ENCODE measurements at places on chromosomes 1 and 21.
A peak's percentile ranks its signal among the peaks of the same experiment; 100 is the strongest.

DNA sequence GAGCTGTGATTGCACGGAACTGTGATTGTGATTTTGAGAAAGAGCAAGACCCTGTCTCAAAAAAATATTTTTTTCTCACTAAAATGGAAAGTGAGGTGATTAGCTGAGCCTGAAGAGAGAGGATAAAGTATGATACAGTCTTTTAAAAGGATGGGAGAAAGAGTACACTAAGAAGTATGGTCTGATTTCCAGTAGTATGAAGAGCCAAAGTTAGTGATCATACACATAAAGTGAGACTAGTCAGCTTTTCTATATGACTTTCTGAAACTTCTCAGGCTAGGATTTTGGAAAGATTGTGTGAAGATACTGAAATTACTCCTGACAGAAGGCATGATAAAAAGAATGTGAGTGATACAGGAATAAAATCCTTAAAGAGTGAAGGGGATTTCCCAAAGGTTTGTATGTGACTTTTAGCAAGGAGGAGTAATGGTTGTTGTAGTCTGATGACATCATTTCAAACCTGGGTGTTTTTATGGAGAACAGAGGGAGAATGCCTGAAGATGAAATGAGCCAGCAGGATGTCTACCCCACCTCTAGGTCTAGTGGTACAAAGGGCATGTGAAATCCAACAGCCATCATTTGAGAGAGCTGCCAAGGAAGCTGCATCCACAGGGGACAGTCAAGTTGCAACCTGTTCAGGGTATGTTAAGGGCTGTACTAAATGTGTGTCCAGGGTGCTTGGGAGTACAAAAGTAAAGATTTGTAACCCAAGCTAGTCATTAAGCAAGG, 157.7 kb downstream of the PIK3R3 start:
- ATAC-seq, result no peak

DNA sequence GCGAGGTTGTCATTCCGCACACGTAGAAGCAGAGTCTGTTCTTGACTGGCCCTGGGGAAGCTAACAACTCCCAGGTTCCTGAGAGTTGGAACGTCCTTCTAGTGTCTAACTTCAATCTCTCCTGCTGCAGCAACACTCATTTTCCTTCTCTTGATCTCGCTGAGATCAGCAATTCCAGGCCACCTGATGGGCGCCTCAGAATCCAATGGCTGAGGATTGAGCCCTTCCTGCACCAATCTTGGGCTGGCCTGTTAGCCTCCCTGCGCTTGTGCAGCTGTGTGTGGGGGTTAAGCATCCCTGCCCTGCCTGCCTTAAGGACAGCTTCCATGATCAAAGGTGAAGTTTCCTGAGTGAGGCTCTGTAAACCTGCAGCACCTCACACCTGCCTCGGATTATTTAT, 87.9 kb downstream of the SYT2 start:
- no peak for ATAC-seq

DNA sequence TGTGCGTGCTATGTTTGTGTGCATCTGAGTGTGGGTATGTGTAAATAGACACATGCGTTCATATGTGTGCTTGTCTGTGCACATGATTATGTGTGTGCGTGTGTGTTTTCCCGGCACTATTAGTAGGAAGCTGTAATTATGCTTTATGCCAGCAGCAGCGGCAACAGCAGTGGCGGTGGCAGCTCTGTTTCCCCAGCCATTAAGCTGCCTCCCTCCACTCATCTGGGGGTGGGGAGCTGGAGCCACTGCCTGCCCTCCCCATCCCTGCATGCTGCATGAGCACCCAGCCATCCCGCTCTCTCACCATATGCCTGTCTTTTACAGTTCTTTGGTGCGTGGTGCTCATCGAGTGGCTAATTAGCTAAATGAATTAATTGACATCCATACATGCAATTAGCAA, 30.5 kb upstream of the ACOT11 start:
- no peak for ATAC-seq

- ATAC-seq, result no peak
Measured at GRCh38 chr1:21759182-21759581, 23.8 kb downstream of the USP48 start.

GRCh38 chr1:186143481-186143880, 231.6 kb downstream of the TPR start:
- no peak for ATAC-seq

- ATAC-seq, result no peak
Measured at GRCh38 chr1:31793586-31794285, 22.1 kb downstream of the SPOCD1 start.

DNA sequence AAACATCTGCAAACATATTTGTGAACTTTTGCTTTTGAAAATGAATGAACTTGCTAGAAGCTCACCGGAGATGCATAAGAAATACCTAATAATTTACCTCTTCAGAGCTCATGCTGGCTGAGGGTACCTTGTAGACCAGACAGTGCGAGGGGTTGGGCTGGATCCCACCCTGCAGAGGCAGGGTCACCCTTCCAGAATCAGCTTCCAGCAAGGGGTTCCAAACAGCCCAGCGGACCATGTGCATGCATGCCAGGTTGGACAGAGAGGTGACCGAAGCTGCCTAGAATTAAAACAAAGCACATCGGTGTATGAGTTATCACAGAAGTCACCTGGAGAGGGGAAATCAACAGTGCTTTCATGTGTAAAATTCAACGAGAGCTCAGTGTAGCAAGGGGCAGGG, 59.2 kb downstream of the NPHP4 start:
- no peak for ATAC-seq

GRCh38 chr1:207603777-207604176, 41.2 kb upstream of the CR1L start:
- no peak for ATAC-seq

- ATAC-seq, result no peak
Measured at GRCh38 chr1:206725109-206725963, 40.6 kb downstream of the MAPKAPK2 start.

- ATAC-seq, result no peak
Measured at GRCh38 chr1:91201694-91202093, 179.9 kb upstream of the ZNF644 start.

- ATAC-seq, result no peak
Measured at GRCh38 chr1:178954325-178954690, 71.4 kb upstream of the FAM20B start.

DNA sequence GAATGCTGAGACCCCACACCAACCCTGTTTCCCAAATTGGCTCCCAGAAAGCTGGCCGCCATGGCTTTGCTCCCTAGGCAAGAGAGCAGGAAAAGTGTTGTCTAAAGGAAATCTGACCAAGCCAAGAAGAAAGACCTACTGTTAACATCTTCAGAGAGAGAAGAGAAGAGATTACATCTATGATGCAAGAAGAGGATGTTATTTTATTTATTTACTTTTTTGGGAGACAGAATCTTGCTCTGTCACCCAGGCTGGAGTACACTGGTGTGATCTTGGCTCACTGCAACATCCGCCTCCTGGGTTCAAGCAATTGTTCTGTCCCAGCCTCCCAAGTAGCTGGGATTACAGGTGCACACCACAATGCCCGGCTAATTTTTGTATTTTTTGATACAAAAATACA, 21.7 kb downstream of the HMGN2 start:
- no peak for ATAC-seq

DNA sequence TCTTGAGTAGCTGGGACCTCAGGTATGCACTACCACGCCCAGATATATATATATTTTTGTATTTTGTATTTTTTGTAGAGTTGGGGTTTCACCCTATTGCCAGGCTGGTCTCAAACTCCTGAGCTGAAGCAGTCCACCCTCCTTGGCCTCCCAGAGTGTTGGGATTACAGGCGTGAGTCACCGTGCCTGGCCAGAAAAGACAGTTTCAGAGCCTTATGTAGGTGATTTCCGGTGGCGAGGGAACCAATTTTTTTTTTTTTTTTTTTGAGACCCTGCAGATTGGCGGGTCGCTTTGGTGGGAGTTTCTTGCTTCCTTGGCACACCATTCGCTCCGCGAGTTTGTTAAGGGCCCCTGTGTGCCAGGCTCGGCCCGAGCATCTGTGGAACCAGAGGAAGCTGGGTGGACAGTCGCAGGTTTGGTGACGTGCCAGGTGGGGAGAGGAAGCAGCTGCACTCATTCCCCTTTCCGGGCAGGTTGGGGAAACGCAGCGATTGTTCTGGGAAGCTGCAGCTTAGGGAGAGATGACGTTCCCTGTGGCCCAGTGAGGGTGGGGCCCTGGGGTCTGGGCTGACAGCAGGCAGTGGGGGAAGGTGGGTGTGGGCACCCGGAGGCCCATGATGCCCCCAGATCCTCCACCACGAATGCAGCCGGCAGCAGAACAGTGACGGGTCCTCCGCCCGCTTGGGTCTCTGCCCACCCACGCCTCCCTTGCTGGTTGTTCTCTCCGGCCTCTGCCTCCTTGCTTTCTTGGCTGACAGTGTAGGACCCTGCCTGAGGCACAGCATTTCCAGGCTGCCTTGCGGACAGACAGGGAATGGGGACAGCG, 25.1 kb downstream of the SPSB1 start:
- no peak for ATAC-seq

- ATAC-seq, result no peak
Measured at GRCh38 chr1:218529646-218530300, 184.6 kb downstream of the TGFB2 start.

DNA sequence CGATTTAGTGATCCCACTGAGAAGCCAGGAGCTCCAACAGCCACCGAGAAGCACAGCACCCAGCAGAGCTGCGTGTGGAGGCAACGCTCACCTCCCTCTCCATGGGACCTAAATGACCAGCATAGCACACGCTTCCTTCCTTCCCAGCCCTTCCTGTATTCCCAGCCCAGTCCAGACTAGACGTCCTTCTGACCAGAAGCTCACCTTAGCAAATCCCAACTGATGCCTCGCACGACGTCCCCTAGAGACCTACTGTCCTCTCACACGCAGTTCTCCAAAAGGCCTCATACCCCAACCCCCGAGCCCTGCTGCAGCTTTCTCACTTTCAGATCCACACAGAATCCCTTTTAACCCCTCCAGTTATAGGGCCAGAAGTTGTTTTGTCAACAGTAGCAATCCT, 132.4 kb downstream of the SLC45A1 start:
- ATAC-seq, result no peak

GRCh38 chr1:143735764-143736461, 235.9 kb downstream of the FAM72C start:
- no peak for ATAC-seq

GRCh38 chr1:40344597-40344996, 27.5 kb upstream of the COL9A2 start:
- ATAC-seq, result peak; percentile 84

DNA sequence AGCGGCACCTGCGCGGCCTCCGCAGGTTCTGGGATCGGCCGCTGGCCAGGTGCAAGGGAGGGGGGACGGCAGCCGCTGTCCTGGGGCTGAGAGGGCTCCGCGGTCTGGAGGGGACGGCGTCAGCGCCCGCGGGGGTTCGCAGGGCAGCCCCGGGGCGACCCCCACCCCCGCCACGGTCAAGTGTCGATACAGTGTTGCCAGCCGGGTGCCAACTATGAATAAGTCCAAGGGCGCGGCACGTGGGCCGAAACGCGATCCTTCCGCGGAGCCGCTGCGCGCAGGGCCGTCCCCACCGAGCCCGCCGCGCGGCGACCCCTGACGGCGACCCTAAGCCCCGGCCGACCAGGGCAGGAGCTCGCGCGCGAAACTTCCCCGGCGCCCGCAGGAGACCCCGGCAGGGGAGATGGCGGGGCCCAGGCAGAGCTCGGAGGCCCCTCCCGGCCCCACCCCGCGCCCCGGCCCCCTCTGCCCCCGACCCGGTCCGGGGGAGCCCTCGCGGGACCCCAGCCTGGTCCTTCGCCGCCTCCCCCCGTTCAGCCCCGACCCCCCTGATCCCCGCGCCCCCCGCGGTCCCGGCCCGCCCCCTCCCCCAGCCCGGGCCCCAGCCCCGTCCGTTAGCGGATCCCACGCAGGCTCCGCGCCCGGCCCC, 586 bp upstream of the AGPAT3 start:
- ATAC-seq, result peak; percentile 57

GRCh38 chr1:8297245-8297644, 20.7 kb upstream of the SLC45A1 start:
- ATAC-seq, result no peak

- ATAC-seq, result no peak
Measured at GRCh38 chr21:41851090-41851790, 27.9 kb downstream of the PRDM15 start.

DNA sequence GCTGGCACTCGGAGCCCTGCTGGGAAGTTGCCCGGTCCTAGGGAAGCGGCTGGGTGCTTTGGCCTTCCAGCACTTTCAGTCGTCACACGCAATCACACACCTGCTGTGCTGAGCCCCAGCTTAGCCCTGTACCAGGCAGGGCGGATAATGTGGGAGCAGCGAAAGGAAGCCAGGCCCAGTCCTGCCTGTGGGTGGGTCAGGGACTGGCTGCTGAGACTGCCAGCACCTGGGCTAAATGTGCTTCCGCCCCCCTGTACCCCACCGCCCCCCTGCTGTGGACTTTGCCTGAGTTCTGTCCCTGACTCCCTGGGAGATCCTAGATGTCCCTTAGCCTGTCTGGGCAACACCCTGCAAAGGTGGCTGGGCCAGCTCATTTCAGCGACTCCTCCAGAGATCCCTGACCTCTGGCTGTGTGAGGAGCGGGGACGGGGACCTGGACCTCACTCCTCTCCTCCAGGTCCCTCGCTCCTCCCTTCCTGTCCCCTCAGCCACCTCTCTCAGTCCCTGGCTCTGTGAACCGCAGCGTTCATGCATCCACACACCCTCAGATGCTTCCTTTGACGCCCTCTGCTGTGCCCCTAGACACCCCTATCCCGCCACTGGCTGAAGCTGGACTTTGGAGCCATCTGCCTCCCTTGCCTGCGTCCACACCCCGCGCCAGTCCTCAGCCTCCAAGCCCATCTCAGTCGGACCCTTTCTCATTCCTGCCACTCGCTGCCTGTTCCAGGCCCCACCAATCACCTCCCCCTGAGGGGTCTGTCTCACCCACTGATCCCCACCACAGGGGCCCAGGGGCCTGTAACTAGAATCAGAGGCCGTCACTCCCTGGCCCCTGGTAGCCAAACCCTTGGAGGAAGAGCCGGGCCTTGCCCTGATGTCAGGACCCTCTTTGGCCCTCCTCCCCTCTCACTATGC, 1.4 kb downstream of the MMEL1 start:
- ATAC-seq, result no peak

- no peak for ATAC-seq
Measured at GRCh38 chr1:53572065-53572814, 113.0 kb downstream of the DMRTB1 start.

- ATAC-seq, result peak; percentile 45
Measured at GRCh38 chr1:28927266-28927647, 12.9 kb downstream of the EPB41 start.

DNA sequence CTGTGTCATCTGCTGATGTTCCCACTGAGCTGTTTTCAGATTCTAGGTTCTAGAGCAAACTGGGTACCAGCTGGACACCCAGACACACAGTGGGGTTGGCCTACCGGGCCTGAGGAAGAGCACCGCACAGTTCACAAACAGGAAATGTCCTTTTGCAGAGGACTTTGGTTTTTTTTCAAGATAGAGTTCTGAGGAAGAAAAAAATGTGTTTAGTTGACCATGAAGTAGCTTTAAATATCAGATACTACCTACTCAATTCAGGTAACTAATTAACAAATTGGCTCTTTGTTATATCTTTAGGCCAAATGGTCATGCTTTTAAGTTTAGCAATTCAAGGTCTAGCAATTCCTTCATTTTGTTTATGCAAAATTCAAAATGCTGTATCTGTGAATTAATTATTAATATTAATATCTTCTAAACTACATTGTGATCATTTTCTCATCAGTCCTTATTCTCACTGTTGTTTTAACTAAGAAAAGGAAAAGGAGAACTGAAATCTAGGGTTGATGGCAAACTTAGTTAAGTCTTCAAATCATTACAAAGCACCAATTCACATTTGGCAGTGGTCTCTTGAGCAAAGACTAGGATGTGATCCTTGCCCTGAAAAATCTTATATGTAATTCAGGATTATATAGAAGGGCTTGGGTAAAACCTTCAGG, 17.2 kb upstream of the NCF2 start:
- ATAC-seq, result peak; percentile 59

- ATAC-seq, result no peak
Measured at GRCh38 chr1:226457307-226457712, 49.4 kb upstream of the PARP1 start.
